GM04504 (cell line): ENCODE measurements at places on chromosomes 2 and 18.

- DNase-seq: no peak
These were observed 833.2 kb downstream of the GALR1 start for GRCh38 chr18:78082816-78083215.

DNA sequence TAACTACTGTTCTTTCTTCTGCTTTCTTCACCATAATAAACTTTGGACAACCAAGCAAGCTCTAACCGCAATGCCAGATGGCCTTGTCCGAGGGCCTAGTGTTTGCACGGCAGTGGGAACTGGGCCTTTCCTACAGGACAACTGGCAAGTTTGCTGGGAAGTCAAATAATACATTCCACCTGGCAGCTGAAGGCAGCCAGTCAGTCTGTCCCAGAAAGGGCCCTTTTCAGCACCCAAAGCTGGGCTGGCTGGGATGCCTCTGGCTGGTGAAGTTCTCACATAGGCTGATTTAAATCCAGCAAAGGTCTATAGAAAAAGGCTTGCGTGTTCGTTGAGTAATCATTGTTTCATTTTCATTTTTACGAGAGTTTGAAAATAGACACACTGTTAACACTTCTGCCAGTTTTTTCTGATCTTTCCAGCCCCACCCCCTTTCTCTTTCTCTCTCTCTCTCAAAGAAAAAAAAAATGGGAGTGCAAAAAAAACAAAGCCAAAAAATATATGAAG, 110.0 kb upstream of the EPAS1 start:
- DNase-seq: peak; percentile 94

DNA sequence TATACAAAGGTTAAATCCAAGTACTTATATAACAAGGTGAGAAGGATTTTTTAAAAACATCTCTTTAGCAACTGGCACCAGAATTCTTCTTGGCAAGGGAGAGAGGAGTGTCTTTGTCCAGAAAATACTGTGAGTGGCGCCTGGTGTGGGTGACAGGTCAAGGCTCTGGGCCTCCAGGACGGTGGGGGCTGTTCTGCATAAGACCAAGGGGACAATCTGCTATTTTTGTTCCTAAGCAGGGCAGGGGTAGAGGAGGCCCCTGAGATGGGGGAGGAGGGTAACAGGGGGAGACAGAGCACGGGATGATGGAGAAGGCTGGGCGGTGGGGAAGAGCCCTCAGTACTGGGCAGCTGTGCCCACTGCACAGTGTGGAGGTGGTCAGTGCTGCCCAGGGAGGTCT, 51.6 kb upstream of the TAF1B start:
- no peak for DNase-seq

DNA sequence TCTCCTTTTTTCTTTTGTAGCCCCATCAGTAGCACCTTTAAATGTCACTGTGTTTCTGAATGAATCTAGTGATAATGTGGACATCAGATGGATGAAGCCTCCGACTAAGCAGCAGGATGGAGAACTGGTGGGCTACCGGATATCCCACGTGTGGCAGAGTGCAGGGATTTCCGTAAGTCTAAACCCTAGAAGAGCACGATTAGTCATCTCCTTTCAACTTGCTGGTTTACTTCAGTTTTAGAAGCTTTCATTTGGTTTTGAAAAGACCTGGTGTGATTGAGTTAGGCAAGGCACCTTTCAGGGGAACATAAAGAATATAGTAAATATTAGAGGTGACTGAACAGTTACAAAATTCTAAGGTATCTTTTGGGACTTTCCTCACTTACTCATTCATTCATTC, 72.2 kb upstream of the TMEM87B start:
- no peak for DNase-seq

DNA sequence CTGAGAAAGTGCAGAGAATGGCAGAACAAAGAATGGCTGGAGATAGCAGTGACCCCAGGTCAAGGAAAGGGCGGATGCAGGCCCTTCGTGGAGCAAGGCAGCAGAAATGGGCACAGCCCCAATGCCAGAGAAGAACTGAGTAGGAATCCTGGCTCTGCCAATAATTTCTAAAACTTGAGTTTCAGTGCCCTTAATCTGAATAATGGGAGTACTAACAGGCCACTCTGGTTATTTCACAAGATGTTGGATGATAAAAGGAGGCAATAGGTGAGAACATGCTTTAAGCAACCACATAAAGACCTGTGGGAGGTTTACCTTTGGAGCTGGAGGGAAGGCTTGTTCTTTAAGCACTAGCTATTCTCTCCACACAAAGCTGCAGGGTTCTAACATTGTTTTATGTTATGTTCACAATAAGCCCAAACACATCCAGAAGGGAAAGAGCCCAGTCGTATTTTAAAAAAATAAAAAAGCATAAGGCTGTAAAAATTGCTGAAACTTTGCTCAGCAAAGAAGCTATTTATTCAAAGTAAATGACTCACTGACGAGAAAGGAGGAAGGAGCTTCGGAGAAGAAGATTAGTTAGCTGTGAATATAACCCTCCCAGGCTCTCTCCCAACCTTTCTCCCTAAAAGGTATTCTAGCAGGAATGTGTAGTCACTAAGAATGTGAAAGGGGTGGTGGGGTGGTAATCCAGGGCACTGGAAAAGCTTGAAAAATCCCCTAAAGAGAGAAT, 470.2 kb downstream of the TXNL1 start:
- peak; percentile 39 for DNase-seq

GRCh38 chr2:241070811-241071676, 31.0 kb downstream of the MTERF4 start:
- DNase-seq: no peak

GRCh38 chr2:118661179-118661578, 186.3 kb downstream of the EN1 start:
- DNase-seq: no peak

DNA sequence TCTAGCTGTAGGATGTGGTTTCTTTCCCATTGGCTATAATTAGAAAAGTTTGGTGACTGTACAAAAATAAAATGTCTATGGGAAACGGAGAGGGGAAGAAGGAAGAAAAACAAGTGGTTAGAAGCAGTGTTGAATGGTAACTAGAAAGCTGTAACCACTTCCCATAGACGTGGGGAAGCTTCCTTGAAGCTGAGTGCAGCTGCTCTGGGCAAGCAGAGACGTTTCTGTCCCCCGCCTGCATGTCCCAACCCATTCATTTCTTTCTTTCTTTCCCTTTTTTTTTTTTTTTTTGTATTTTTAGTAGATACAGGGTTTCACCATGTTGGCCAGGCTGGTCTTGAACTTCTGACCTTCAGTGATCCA, 367.8 kb upstream of the HS6ST1 start:
- DNase-seq: no peak

- DNase-seq: no peak
These were observed 63.2 kb downstream of the MOGAT1 start for GRCh38 chr2:222734703-222735014.

DNA sequence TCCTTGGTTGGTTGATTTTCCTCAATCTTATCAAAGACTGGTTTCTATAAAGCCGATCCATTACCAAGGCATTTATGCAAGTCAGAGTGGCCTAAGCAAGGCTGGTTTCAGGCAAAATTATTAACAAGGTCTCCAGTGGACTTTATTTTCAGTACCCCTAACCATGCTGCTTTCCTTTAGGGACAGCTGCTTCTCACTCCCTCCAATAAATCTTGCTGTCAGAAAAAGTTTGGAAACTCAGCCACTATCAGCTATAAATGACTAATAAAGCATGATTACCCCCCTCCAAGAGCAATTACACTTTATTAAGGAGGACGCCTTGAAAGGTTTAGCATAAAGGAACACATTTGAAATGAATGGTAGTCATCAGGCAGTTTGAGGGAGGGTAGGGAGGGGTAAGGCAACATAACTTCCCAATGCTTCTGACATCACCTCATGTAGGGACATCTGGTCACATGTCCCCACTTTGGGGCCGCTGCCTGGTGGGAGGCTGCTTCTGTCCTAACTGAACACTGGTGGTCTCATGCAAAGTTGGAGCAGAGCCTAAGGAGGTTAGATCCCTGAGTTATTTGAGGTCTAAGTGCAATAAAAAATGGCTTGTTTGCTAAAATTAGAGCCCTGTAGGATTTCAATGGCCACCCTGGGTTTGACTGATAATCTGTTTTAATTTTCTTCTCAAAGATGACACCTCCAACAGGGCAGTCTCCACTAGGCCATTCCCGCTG, 58.0 kb upstream of the TMEM178A start:
- DNase-seq: no peak
